ENCODE measurements at places on chromosomes 16 and 17. TPM values are rescaled to one million over a fixed set of nuclear protein-coding genes. Genes with fewer than 3 reads are reported as not detected.

C17orf113 gene
- 0.49 TPM for total RNA-seq

KCNAB3 gene
- not detected for total RNA-seq

KRT28 gene
- not detected for total RNA-seq

CMTM2 gene
- not detected for total RNA-seq

ENGASE gene
- 18.6 TPM for total RNA-seq

TCAP gene
- 0.49 TPM for total RNA-seq

SLC35G6 gene
- not detected for total RNA-seq

MSLN gene
- not detected for total RNA-seq

FBXW10 gene
- not detected for total RNA-seq

KRT36 gene
- total RNA-seq: not detected

NAGS gene
- total RNA-seq: 2.5 TPM

CIITA gene
- 0.74 TPM for total RNA-seq

TNFRSF13B gene
- total RNA-seq: not detected

OR2C1 gene
- total RNA-seq: not detected

CSH1 gene
- total RNA-seq: not detected

FA2H gene
- total RNA-seq: not detected

RSL1D1 gene
- total RNA-seq: 183 TPM

CBLN1 gene
- not detected for total RNA-seq

BCL6B gene
- 0.41 TPM for total RNA-seq

TBX2 gene
- total RNA-seq: 4.1 TPM

NATD1 gene
- total RNA-seq: 3.1 TPM

MFAP4 gene
- total RNA-seq: 20.2 TPM

IGSF6 gene
- not detected for total RNA-seq

DOC2B gene
- total RNA-seq: not detected

NXPH3 gene
- total RNA-seq: 1.4 TPM

KRT33B gene
- total RNA-seq: not detected

VMO1 gene
- total RNA-seq: 0.27 TPM
